ENCODE measurements at places on chromosomes 1 and 21. TPM values are rescaled to one million over a fixed set of nuclear protein-coding genes. Genes with fewer than 3 reads are reported as not detected.

Gene PYCR2
- total RNA-seq: 43.6 TPM

Gene BTG3
- total RNA-seq: 19.0 TPM

Gene RBM11
- total RNA-seq: 1.9 TPM

Gene XCL2
- 3.3 TPM for total RNA-seq

Gene C1QTNF12
- 54.0 TPM for total RNA-seq

Gene LENEP
- total RNA-seq: not detected

Gene POFUT2
- total RNA-seq: 38.0 TPM

Gene FMOD
- 26.6 TPM for total RNA-seq

Gene LCE1F
- total RNA-seq: not detected

Gene TINAGL1
- 169 TPM for total RNA-seq

Gene REN
- not detected for total RNA-seq

Gene ADCY10
- 0.28 TPM for total RNA-seq

Gene SLC1A7
- 0.72 TPM for total RNA-seq

Gene PGBD5
- 3.2 TPM for total RNA-seq

Gene UAP1
- total RNA-seq: 123 TPM

Gene XKR8
- total RNA-seq: 9.1 TPM

Gene NR1I3
- total RNA-seq: not detected

Gene TRIM67
- total RNA-seq: 0.22 TPM

Gene CSMD2
- total RNA-seq: 0.41 TPM

Gene MYBPHL
- total RNA-seq: not detected

Gene NUF2
- 1.0 TPM for total RNA-seq

Gene GSTM1
- total RNA-seq: 20.0 TPM

Gene SAMD11
- 2.2 TPM for total RNA-seq

Gene AGBL4
- not detected for total RNA-seq

Gene LDLRAD2
- 0.09 TPM for total RNA-seq

Gene DISP1
- 15.8 TPM for total RNA-seq

Gene AIRE
- not detected for total RNA-seq

Gene NCMAP
- total RNA-seq: 0.60 TPM

Gene GCSAML
- 1.3 TPM for total RNA-seq

Gene CYP4X1
- 1.2 TPM for total RNA-seq

Gene ST6GALNAC5
- total RNA-seq: 1.3 TPM

Gene DUSP10
- total RNA-seq: 27.2 TPM

Gene PIK3CD
- total RNA-seq: 4.6 TPM

Gene KRTAP19-1
- not detected for total RNA-seq

Gene LCE2B
- not detected for total RNA-seq

Gene KIRREL1
- total RNA-seq: 3.4 TPM

Gene CRB1
- total RNA-seq: not detected

Gene ZFP69B
- total RNA-seq: 1.4 TPM

Gene C1orf74
- total RNA-seq: 1.9 TPM

Gene SHISAL2A
- total RNA-seq: not detected

Gene OR2L2
- 0.07 TPM for total RNA-seq

Gene ELAVL4
- total RNA-seq: 8.3 TPM

Gene CR2
- total RNA-seq: 0.38 TPM

Gene ADAMTS5
- 5.5 TPM for total RNA-seq

Gene MTHFR
- total RNA-seq: 42.5 TPM

Gene CLCA2
- 1.7 TPM for total RNA-seq

Gene BRINP2
- total RNA-seq: not detected

Gene NEK2
- 1.2 TPM for total RNA-seq

Gene TMEM82
- total RNA-seq: 19.7 TPM

Gene CR1
- 0.84 TPM for total RNA-seq

Gene KPRP
- total RNA-seq: not detected

Gene S100B
- 2.2 TPM for total RNA-seq

Gene TENT5C
- total RNA-seq: 32.1 TPM

Gene LCE1A
- total RNA-seq: not detected

Gene MFAP2
- 6.3 TPM for total RNA-seq

Gene SFN
- total RNA-seq: 124 TPM

Gene SYNC
- 14.6 TPM for total RNA-seq

Gene CLCA1
- 438 TPM for total RNA-seq

Gene CCDC17
- 6.8 TPM for total RNA-seq

Gene OR14K1
- 0.32 TPM for total RNA-seq
